ENCODE measurements at places on chromosomes 13 and 19.

DNA sequence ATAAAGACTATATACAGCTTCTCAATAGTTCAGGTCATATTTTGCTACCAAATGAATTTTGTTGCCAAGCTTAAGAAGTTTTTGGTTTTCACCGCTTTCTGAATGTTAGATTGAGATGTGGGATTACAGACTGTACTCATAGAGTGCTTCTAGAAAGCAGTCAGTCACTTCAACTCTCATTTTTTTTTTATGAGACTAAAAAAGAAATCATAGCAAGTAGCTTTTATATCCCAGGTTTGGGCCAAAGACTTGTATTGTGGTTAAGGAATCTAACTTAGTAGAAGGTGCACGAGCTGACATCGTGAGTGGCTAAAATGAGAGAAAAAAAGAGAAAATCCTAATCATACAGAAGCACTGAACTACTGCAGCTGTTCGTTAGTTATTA, 2.2 kb upstream of the USPL1 start:
- DNase-seq = no peak

DNA sequence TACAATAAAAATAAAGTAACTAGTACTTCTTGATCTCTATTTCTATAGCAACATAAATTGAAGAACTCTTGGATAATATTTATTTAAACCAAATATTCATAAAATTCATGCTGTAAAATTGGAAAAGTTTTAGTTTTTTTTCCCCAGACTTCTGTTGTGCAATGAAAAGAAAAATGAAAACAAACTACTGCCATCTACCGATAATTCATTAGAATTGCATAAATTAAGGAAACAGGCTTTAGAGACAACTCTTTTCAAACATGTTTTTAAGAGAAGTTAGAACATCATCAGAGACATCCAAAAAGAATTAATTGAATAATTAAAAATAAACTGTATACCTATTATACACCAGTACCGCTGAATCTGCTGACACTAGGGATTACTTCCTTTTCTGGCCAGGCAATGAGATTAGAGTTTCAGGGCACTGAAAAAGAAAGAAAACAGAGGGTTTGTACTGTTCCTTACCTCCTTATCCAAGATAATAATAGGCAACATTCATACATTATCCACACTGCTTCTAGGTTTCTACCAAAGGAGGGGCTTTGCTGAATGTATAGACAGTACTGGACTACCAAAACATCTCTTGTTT, 4.9 kb downstream of the CCDC122 start:
- DNase-seq = no peak

DNA sequence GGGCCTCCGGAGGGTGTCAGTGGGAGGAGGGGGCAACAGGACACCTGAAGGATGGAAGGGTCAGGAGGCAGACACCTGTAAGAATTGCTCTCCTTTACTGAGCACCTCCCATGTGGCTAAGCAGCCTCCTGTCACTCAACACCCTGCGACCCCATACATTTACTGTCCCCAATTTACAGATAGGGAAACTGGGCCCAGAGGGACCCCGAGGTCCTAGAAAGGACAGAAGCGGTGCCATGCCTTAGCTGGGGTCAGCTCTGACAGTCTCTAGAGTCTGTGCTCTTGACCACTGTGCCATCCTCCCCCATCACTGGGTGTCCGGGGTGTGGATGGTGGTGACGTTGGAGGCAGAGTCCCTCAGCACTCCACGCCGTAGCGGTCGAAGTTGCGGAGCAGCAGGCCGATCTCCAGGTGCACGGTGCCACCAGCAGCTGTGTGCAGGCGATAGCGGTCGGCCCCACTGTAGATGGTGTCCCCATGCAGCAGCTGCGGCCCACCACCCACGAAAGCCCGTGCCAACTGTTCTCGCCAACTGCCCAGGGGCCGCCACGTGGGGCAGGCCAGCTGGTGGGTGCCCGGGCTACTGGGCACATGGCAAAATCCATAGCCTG, 726 bp upstream of the TGFB1 start:
- no peak for DNase-seq

DNA sequence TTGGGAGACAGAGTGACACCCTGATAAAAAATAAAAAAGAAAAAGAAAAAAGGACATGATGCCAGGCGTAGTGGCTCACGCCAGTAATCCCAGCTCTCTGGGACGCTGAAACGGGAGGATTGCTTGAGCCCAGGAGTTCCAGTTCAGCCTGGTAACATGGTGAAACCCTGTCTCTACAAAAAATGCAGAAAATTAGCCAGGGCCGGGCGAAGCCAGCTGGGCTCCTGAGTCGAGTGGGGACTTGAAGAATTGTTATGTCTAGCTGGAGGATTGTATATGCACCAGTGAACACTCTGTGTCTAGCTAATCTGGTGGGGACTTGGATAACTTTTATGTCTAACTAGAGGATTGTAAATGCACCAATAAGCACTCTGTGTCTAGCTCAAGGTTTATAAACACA, 32.3 kb downstream of the TMPRSS9 start:
- DNase-seq = no peak

DNA sequence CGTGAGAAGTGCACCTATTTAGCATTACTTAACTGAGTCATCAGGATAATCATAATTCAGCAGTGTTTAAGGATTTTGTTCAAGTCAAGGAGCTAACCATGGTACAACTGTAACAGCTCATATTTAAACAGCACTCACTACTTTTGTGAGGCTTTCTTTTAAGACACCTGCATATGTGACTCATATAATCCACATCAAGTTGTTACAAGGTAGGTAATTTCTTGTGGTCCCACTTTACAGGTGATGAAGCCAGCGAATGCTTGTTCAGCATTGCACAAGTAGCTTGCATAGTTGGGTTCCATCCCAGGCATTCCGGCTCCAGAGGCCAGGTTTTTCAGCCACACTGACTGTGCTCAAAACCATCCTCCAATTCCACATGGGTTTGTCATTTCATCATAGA, 569.2 kb downstream of the MYO16 start:
- DNase-seq = no peak

DNA sequence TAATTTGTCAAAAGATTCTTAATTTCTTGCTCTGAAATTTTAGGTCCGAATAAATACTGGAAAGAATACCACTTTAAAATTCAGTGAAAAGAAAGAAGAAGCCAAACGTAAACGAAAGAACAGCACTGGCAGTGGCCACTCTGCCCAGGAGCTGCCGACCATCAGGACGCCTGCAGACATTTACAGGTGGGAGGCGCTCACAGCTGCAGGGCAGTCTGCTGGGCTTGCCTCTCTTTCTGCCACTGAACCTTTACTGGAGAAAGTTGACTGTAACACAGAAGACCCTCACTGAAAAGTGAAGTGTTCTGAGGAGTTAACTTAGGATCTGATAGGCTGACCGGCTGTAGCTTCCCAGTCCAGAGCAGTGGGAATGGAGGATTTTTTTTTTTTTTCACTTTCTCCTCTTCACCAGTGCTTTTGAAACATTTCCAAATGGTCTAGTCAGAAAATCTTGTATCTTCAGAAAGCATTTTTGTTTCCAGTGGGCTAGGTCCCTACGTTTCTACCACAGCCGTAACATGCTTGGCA, 69.1 kb downstream of the URI1 start:
- no peak for DNase-seq

- DNase-seq = no peak
Observed at GRCh38 chr13:96193728-96194310, 103.9 kb downstream of the HS6ST3 start.

DNA sequence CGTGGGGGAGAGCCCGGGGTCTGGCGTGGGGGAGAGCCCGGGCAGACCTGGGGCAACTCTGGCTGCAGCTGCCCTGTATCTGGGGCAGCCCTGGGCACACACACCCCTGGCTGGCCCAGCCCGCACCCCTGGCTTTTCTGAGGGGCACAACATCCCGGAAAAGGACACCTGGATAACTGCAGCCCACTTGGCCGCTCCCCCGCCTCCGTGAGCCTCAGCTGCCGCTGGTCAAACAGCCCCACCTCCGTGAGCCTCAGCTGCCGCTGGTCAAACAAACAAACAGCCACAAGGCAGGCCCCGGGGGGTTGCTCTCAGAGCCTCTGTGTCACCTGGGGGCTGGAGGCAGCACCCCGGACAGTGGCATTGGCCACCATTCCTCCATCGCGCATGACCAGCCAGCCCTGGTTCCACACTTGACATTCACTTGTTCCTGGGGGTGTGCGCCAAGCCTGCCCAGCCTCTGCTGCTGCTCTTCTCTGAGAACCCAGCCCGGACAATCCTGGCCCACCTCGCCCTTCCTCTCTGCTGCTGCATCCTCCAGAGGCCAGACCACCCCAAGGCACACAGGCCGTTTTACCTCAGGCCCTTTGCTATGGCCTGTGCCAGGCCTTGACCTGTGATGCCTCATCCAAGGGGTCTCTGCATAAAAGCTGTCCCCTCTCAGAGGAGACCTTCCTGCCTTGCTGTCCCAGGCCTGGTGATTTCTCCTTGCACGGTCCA, 19.9 kb downstream of the CEBPG start:
- DNase-seq = no peak

- DNase-seq = no peak
Observed at GRCh38 chr19:48807590-48808308, 3.1 kb downstream of the BCAT2 start.

DNA sequence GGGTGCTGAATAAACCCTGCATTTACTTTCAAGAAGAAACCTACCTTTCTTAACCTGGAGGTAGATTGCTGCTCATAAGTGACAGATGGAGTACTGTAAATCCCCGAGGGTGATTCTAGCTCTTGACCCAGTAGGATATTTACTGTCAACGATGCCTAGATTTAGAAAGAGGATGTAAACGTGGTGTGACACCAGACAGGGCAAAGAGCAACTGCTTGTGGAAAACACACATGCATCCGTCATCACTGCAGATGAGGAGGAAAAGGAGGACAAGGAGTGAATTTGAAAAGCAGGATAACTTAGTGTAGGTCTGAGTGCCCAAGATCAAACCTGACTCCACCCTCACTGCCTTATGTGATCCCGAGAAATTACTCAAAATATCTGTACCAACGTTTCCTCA, 9.8 kb upstream of the CLN5 start:
- no peak for DNase-seq

DNA sequence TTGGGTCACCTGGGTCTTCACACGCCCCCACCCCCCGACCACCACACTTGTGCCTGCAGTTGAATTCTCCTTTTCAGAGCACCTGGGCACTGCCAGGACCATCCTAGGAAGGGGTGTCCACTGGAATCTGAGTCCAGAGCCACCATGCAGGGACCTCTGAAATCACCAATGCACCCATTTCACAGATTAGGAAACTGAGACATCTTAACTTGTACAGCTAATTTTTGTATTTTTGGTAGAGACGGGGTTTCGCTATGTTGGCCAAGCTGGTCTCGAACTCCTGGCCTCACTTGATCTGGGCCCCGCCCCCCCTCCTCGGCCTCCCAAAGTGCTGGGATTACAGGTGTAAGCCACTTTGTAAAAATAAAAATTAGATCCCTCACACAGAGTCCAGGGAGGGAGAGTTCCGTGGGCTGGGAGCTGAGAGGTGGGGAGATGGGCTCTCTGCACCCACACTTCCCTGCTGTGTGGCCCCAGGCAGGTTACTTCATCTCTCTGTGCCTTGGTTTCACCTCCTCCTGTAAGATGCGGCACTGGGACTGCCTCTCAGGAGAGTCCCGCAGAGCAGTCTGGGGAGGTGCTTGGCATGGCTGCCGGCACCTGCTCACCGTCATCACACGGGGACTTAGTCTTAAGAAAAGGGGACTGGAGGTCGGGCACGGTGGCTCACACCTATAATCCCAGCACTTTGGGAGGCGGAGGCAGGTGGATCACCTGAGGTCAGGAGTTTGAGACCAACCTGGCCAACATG, 45.9 kb upstream of the C19orf12 start:
- DNase-seq = no peak

DNA sequence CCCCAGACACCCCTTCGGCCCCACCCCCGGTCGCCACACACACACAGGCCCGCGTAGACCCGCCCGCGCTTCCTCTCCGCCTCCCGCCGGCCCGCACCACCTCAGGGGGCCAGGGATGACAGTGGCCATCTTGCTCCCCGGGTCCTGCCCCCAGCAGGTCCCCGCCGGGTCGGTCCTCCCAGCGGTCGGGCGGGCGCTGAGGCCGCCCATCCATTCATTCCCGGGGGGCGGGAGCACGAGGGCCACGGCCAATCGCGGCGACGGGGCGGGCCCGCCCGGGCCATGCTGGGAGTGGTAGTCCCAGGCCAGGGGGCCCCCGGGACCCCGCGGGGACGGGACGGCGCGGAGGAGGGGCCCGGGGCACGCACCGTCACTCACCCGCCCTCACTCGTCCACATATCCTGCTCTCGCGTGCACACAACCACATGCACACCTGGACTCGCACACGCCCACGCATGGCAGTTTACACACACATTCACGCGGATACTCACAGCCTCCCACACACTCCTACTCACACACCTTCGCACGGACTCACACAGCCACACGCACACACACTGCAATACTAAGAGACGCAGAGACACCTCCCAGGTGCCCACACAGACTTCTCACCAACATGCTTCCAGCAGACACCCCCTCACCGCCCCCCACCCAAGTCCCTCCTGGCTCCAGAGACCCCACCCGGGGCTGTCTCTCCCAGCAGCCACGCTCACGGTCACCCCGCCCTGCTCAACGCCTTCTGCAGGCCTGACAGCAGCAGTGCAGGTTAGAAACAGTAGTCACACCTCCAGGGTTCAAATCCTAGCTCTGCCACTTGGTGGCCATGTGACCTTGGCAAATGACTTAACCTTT, at the start of gene DPF1:
DPF1 (minus strand) TSS at position 209 of the 849 bp plus-strand sequence; CDS start at position 129, 80 bp downstream.
- no peak for DNase-seq

GRCh38 chr13:34277936-34278335, 460.0 kb downstream of the RFC3 start:
- no peak for DNase-seq

GRCh38 chr19:778910-779653, 18.2 kb upstream of the PTBP1 start:
- no peak for DNase-seq

DNA sequence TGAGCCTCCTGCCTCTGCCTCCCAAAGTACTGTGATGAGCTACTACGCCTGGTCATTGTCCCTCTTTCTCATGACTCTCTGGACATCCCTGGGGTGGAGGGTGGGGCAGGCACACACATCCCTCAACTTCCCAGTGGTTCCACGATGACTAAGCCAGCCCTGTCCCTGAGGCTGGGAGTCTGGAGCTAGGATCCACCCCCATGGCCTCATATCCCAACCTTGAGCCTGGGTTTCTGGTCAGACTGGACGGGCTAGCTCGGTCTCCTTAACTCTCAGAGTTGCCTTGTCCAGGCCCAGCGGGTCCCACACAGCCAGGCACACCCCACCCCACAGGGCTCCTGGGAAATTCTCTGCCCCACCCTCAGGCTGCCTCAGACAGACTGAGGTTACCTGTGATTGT, 19.6 kb downstream of the IER2 start:
- no peak for DNase-seq

DNA sequence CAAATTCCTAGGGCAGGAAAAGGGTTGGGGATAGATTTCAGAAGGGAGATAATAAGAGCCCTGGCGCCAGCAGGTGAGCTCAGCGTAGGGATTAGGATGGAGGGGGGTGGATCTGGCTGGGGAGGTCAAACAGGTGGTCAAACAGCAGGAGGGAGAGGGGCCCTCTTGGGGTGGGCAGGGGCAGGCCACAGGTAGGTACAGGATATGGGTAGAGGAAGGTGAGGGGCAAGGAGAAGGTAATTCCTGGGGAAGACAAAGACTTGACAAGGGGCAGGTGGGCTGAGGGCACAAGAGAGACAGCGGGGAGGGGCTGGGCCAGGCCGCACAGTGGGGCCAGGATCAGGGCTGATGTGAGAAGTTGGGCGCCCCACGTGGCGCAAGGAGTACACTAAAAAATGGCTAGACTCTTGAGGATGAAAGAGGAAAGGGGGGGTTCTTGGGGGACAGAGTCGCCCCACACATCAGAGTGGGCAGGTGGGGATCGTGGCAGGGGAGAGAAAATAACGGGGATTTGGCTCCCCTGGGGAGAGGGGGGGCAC, 713 bp downstream of the KRI1 start:
- DNase-seq = no peak

- DNase-seq = no peak
Observed at GRCh38 chr13:100464006-100464405, 124.6 kb downstream of the GGACT start.

Data from stimulated activated CD8-positive, alpha-beta memory T cell treated with anti-CD3 and anti-CD28 coated beads, Interleukin-7, amount 100 ng/mL, for 1 hour (primary cell).